ENCODE measurements at places on chromosomes 2 and 18. TPM values are rescaled to one million over a fixed set of nuclear protein-coding genes. Genes with fewer than 3 reads are reported as not detected.

GRCh38 chr2:159438720-159439353 is 152.3 kb upstream of the WDSUB1 start:
- DNase-seq: no peak

GRCh38 chr18:59517446-59518165 is 158.5 kb upstream of the LMAN1 start:
- no peak for DNase-seq

DNA sequence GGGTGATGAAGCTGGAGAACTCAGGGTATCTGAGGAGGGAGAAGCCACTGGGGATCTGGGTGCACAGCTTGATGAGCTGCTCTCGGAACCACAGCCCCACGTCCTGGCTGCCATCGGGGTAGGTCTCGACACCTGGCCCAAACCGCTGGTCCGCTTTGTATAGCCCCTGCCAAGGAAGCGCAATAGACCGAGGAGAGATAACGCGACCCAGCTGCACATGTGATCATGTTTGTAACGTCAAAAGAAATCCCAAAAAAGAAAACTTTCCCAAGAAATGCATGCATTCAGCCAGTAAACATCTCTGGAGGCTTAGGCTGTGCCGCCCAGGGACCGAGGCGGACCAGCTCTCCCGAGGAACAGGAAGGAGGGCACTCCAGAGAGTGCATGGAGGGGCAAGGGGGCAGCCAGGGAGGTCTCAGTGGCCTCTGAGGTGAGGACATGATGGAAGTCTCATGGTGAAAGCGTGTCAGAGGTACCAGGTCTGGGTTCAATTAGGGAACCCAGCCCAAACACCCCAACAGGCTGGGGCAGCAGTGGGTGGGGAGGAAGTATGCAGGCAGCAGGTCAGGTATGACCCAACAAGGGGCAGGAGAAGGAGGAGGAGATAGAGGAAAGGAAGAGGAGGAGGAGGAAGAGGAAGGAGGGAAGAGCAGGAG is 28.3 kb downstream of the ANKMY1 start:
- no peak for DNase-seq

- DNase-seq: peak; percentile 60
Measured at GRCh38 chr2:219497495-219498279, 1.0 kb upstream of the GMPPA start.

- no peak for DNase-seq
Measured at GRCh38 chr2:46123013-46123412, 174.2 kb upstream of the EPAS1 start.

- DNase-seq: no peak
Measured at GRCh38 chr18:63286926-63287325, 32.6 kb downstream of the BCL2 start.

- no peak for DNase-seq
Measured at GRCh38 chr18:41347057-41347456, 608.0 kb upstream of the PIK3C3 start.

GRCh38 chr18:10141559-10141958 is 227.7 kb downstream of the VAPA start:
- DNase-seq: no peak

GRCh38 chr2:102251042-102251848 is 60.1 kb upstream of the IL1RL1 start:
- DNase-seq: peak; percentile 68

DNA sequence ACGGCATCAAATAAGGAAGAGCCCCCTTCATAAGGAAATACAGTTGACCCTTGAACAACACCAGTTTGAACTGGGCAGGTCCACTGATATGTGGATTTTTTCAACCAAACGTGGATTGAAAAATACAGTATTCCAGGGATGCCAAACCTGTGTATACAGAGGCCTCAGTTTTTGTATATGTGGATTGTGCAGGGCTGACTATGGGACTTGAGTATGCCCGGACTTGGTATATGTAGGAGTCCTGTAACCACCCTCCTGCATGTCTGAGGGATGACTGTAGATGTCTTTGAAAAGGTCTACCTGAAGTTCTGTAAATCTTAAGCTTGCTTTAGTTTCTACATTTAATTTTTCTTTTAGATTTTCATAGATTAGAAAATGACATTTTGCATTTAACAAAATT is 50.0 kb downstream of the EML4 start:
- DNase-seq: no peak

Gene GCFC2
- 30.8 TPM for total RNA-seq

DNA sequence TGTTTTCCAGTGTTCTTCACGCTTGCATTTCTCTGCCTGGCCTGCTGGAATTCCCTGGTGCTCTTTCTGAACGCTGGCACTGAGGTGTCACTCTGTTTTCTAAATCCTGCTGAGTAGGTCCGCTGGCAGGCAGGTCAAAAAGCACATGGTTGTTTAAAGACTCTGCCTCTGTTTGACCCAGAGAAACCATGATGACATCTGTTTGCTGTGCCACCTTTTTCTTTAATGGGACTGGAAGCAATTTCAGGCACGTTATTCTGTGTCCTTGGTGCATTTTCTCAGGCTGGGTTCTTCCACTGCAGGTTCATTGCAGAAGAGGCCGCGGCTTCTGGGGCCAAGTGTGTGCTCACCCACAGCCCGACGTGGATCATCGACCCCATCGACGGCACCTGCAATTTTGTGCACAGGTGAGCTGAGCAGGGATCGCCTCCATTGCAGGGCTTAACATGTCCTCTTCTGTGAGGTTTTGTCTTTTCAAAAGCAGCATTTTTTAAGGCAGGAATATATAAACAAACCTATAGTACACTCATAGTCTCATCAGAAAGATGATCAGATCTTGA is 28.4 kb downstream of the IMPA2 start:
- no peak for DNase-seq

DNA sequence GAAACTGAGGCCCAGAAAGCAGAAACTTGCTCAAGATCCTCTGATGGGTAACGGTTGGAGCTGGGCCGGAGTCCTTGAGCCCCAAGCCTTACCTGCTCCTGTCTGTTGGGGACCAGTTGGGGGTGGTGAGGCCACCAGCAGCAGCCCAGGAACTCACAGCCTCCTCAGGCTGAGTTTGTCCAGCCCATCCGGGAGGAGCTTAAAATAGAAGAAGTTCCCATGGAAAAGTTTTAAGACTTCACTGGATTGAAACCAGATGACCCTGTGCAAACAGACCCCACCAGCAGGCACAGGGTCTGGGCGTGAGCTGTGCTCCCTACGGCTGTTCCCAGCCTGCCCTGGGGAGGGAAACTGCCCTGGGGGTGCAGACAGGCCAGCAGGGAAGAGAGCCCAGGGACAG is 40.6 kb upstream of the FOSL2 start:
- DNase-seq: no peak

Gene STK39
- 28.3 TPM for total RNA-seq

Gene ANKRD36B
- 24.0 TPM for total RNA-seq

DNA sequence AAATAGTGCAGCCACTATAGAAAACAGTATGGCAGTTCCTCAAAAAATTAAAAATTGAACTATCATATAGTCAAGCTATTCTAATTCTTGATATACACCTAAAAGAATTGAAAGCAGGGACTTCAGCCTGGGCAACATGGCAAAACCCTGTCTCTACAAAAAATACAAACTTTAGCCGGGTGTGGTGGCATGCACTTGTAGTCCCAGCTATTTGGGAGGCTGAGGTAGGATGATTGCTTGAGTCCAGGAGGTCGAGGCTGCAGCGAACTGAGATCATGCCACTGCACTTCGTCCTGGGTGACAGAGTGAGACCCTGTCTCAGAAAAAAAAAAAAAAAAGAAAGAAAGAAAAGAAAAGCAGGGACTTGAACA is 279.5 kb upstream of the STON1 start:
- no peak for DNase-seq

DNA sequence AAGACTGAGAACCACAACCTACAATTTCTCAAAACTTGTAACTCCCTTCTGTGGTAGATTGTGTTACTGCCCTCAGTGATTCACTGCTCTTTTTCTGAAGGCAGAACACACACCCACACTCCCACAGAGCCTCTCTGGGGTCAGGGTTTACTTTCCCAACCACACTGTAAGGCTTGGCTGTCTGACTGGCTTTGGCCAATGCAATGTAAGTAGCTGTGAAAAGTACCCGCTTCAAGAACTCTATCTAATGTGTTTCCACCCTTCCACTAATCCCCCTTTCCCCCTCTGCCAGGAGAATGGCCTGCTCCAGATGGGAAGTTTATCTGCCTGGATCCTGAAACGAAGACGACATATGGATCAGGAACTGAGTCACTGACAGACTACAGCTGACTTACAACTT is 222.7 kb downstream of the CDH2 start:
- DNase-seq: no peak

GRCh38 chr2:64721320-64721623 is 67.6 kb upstream of the SERTAD2 start:
- DNase-seq: no peak

Gene CROCC2
- not detected for total RNA-seq

Gene FTCDNL1
- 3.8 TPM for total RNA-seq

GRCh38 chr2:46555646-46556234 is 76.4 kb downstream of the TMEM247 start:
- no peak for DNase-seq

Gene ITGB6
- total RNA-seq: not detected

GRCh38 chr2:44938287-44939105 is 3.0 kb upstream of the SIX3 start:
- DNase-seq: no peak

Gene RAD51AP2
- not detected for total RNA-seq

Gene ITPRID2
- total RNA-seq: 51.8 TPM

GRCh38 chr2:3968736-3969135 is 265.4 kb downstream of the DCDC2C start:
- no peak for DNase-seq

Gene ASB18
- not detected for total RNA-seq

Gene UGT1A8
- total RNA-seq: not detected

DNA sequence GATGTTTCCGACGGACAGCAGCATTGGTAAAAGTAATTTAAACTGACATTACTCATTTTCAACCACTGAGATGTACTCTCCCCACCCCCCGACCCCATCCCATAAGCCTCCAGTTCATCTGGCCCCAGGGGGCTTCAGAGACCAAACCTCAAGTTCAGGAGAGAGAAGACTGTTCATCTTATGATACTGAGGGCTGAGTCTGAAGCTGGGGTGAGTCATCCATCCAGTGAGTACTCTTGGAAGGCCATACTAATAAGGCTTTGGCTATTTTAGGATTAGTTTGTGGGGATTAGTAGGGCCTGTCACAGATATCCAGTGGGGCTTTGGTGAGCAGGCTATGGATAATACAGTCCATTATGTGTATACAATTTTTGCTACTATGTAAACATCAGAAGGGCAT is 125.3 kb upstream of the APCDD1 start:
- no peak for DNase-seq

Gene HADHA
- total RNA-seq: 126 TPM

DNA sequence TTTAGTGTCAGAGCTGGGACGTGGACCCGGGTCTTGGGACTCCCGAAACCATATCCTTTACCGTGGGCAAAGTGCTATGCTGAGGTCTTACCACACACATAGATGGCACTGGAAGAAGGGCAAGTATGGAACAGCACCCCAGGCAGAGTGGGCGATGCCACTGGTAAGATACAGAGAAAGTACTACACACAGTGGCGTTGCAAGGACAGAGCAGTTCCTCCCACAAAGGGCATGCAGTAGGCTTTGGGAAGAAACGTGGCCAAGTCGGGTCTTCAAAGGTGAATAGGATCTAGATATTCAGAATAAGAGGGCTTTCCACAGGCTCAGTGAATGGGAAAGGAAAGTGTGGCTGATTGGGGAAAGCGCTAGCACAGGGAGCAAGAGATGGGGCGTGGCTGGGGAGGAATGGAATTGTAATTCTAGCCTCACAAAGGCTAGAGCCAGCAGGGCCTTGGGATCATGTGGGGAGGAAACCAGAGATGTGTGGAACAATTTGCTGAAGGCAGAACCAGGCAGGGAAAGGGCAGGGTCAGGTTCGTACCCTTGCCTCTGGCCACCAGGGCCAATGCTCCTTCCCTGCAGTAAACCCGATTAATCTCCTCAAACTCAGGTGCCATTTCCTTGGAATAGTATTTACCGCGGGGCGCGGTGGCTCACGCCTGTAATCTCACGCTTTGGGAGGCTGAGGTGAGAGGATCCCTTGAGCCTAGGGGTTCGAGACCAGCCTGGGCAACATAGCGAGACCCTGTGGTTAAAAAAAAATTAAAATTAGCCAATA is 36.0 kb downstream of the PCBP1 start:
- peak; percentile 11 for DNase-seq

Gene AQP12A
- total RNA-seq: not detected

DNA sequence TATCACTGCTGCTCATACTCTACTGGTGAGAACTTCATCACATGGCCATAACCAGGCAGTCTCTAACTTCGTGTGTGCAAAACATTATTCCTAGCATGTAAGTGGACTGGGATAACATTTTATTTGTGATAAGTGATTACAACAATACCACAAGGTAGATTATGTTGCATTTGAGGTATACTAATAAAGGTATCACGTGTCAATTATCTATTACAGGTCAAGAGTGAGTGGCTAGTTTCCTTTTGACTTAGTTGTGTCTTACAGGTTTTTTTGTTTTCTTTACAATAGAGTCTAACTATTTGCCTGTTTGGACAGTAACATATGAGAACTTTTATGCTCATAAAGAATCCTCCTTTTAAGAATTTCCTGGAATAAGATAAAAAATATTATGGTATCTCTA is 67.2 kb upstream of the DSC1 start:
- no peak for DNase-seq

GRCh38 chr2:220949466-220949865 is 622.6 kb downstream of the EPHA4 start:
- DNase-seq: no peak

Gene STK11IP
- 26.2 TPM for total RNA-seq

Gene RAB6D
- total RNA-seq: not detected

- no peak for DNase-seq
Measured at GRCh38 chr18:58398648-58399398, 230.1 kb downstream of the ALPK2 start.

Gene DYNAP
- not detected for total RNA-seq

Gene REEP1
- 0.28 TPM for total RNA-seq

- no peak for DNase-seq
Measured at GRCh38 chr2:127360242-127360641, 27.5 kb downstream of the MAP3K2 start.

DNA sequence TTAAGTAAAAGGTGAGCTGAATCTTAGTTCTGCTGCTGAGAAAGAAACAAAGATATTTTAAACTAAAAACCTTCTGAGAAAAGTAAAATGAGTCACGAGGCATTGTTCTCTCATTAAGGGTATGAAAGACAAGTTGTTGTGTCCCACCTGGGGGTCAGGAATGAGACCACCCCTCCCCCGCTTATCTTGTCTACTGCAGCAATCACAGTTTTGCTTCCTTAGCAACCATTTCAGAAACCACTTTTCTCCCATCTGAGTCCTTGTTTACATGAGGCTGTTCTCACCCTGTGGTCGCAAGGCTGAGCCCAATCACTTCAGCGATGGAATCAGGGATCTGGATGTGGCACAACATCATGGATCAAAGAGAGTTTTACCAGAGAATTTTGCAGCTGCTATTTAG is 377.6 kb upstream of the NETO1 start:
- no peak for DNase-seq
